Stimulated activated memory B cell treated with anti-CD40 and anti-IgM and Interleukin-4, amounts not matched to agents 10 μg/mL and 1 μg/mL and 100 μg/mL, for 72 hours (primary cell): ENCODE measurements at places on chromosomes 12 and 14.

- ATAC-seq, result no peak
Measured at GRCh38 chr12:27806259-27806658, 26.2 kb upstream of the MANSC4 start.

- ATAC-seq, result peak; percentile 90
Measured at GRCh38 chr14:99718031-99718810, 34.1 kb downstream of the CYP46A1 start.

DNA sequence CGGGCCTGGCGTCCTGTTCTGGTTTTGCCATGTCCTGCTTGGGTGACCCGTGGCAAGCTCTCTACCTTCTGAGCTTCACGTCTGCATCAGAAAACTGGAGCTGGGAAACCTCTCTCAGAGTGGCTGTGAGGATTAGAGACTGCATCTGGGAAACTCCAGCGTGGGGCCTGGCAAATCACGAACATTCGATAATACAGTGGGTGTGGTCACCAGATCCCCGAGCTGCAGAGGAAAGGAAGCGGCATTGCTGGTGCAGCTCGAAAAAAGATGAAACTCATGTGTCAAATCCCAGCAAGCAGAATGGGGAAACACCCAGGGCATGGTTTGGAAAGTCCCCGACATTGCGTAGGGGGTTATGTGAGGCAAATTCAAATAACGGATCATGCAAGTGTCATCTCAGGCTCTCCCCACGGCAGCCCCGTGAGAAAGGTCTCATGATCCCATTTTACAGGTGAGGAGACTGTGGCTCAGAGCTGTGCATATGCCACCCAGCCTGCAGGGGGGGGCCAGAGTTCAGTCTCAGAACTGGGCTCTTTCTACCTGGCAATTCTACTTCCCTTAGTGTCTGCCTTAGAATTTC, 98.1 kb upstream of the VRK1 start:
- ATAC-seq, result peak; percentile 60

DNA sequence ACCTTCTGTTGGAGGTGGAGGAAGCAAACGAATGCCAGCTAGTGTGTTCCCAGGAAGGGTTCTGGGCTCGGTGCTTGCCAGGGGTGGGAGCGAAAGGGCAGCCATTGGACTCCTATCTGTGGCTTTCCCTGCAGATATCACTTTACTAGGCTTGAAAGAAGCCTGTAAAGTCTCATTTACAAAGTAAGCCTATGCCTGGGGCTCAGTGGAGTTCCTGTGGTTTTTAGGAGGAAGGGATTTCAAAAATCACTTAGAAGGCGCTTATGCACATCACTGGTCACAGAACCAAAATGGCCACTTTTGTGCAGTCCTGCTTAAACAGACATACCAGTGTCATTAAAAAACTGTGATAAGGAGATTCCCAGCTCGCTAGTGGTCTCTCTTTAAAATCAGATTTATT, 22.7 kb downstream of the CLMN start:
- ATAC-seq, result no peak
